Activated CD8-positive, alpha-beta memory T cell treated with anti-CD3 and anti-CD28 coated beads, Interleukin-2, amount 50 U/mL, for 4 hours (primary cell): ENCODE measurements at places on chromosomes 1 and 21.

DNA sequence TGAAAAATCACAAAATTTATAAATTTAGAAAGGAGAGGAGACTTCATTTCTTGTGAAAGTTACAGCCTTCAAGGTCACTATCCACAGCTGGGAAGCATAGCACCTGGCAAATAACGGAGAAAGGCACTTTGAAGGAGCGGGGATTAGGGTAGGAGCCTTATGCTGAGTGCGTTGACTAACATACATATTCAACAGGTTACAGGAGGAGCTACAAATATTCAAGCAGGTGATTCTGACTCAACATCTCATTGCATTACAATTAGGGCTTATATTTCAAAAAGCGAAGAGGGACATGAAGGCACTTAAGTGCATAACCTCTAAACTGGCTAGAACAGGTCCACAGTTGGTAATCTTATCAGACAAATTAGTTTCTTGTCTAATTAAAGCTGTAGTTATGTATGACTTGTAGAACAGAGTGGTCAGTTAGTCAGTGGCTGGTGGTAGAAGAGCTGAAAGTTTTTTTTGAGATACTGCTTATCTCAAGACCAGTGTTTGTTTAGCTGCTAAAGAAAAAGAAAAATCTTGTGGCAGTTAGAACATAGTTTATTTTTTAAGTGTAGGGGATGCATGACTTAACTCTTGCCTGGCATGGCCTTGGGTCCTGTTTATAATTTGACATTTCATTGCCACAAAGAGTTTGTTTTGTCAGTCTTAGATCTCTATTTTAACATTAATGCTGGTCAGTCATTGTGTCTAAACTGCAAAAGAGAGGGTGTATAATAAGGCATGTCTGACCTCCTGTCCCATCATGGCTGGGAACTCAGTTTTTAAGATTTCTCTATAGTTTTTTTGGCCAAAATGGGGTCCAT, 311.5 kb downstream of the DUSP10 start:
- DNase-seq = no peak

DNA sequence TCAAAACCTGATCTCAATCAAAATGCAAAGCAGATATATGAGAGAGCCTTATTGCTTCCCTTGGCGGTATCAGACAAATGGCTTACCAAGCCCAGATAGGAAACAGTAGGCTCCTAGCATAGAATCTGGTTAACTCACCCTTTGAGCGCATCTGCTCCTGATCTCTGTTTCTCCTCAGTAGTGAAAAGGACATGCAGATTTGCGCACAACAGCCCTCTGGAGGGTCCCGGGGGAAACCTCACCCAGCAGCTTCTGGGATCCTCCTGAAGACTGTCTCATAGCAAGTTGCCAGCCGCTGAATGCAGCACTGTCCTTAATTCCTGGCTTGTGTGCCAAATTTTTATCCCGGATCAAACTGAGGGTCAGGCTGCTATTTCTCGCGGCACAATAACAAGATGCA, 192.2 kb downstream of the FASLG start:
- no peak for DNase-seq

GRCh38 chr1:33468531-33468930, 3.9 kb upstream of the ZSCAN20 start:
- DNase-seq = no peak

- no peak for DNase-seq
Observed at GRCh38 chr1:160776178-160776577, 19.8 kb upstream of the LY9 start.

DNA sequence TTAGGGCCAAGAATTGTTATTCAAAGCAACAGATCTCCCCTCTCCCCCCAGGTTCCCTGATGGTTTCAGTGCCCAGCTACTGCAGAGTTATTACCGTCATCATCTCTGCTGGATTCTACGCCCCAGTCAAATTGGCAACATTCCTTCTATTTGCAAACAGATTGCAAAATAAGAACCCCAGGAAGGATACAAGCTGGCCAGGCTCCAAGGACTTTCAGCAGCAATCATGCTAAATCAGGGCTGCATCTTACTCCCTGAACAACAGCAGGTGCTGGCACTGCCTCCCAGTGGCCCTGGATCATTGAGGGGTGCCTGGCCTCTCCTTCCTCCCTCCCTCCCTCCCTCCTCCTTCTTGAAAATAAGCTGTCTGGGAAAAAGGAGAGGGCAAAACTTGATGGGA, 521.6 kb upstream of the BEND5 start:
- no peak for DNase-seq

DNA sequence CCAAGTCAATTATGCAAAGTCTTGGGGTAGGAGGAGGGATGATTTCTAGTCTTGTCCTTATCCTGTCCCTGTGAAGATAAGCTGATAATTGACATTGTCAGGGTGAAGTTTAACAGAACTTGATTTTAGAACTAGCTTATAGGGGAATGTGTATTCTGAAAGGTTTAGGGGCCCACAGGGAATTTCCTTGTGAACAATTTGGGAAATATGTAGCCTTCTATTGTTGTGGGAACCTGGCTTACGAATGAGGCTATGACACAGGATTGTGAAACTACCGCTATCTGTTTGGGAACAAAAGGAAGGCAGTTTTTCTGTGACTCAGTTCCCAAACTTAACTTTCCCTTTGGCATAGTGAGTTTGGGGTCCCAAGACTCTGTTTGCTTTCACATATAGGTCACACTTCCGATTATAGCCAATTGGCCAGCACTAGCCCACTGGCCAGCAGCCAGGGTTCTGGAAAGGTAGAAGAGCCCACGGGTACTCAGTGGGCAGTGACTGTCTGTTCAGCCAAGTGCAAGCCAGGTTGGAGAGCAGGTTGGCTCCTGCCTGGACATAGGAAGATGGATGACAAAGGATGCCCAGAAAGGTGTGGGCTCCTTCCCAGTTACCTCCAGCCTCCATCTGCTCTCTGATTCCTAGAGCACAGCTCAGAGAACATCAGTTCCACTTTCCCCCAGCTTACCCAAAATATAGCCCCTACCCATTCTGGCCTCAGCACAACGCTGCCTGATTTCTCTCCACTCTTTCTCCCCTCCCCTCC, 35.5 kb downstream of the H3-3A start:
- no peak for DNase-seq

GRCh38 chr1:14137411-14138134, 437.6 kb downstream of the PRDM2 start:
- DNase-seq = no peak
